B cell (primary cell): ENCODE measurements at places on chromosomes 12 and 14. TPM values are rescaled to one million over a fixed set of nuclear protein-coding genes. Genes with fewer than 3 reads are reported as not detected.

Gene STON2
- total RNA-seq: not detected in 2 replicates

GRCh38 chr12:5453466-5453865 lies 21.6 kb downstream of the NTF3 start:
- no peak for DNase-seq

GRCh38 chr14:42192738-42193653 lies 586.3 kb downstream of the LRFN5 start:
- no peak for DNase-seq

- DNase-seq: no peak
Observed at GRCh38 chr12:1054117-1054870, 63.3 kb downstream of the ERC1 start.
